MCF 10A (cell line): ENCODE measurements at places on chromosomes 3 and 15. TPM values are rescaled to one million over a fixed set of nuclear protein-coding genes. Genes with fewer than 3 reads are reported as not detected.

- DNase-seq = peak; percentile 22
These were observed 44.5 kb upstream of the BOC start for GRCh38 chr3:113166719-113167492.

The IL16 gene
- total RNA-seq = 0.72 and 0.81 TPM in 2 replicates

DNA sequence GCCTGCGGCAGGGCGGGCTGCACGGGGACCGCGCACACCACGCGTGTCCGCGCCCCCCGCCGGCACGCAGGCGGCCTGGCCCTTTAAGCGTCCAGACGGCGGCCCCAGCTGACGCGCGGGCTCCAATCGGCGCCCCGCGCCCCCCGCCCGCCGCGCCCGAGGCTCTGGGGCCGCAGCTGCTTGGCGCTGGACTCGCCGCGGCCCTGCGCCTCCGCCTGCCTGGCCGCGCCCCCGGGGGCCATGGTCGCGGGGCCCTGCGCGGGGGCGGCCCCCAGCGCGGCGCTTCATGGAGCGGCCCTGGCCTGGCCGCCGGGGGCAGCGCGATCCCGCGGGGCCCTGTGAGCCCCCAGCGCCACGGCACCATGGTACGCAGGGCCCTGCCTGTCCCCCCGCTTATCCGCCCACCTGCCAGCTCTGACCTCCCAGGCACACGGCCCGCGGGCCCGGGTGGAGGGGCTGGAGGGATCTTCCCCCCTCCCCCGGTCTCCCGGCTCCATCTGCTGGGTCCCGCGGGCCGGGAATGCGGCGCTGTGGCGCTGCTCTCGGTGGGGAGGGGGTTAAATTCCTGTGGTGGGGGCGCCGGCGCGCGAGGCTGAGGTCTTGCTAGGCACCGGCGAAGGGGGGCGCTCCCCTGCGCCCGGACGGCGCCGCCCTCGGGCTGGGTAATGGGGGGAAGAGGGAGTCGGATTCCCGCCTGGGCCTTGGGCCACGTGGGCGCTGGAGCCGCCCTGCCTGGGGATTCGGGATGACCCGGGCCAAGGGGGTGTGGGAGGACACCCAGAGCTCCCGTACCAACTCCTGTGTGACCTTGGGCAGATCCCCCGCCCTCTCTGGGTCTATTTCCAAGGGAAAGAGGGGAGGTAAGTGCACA is 1.1 kb downstream of the ZBTB47 start:
- DNase-seq = no peak

- DNase-seq = no peak
These were observed 28.3 kb downstream of the MITF start for GRCh38 chr3:69767571-69767970.

DNA sequence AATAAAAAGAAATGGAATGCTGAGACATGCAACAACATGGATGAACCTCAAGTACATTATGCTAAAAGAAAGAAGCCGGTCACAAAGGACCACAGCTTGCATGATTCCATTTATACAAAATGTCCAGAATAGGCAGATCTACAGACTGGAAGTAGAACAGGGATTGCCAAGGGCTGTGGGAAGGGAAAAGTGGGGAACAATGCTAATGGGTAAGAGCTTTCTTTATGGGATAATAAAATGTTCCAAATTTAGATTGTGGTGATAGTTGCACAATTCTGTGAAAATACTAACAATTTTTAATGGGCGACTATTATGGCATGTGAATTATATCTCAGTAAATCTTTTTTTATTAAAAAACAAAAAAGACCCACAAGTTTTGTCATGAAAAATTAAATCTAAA is 106.2 kb downstream of the TMCO5A start:
- DNase-seq = no peak

GRCh38 chr3:88291486-88291885 is 141.7 kb downstream of the C3orf38 start:
- no peak for DNase-seq

The GPR62 gene
- not detected in 2 replicates for total RNA-seq

The HERC2 gene
- total RNA-seq = 64.5 and 65.2 TPM in 2 replicates

DNA sequence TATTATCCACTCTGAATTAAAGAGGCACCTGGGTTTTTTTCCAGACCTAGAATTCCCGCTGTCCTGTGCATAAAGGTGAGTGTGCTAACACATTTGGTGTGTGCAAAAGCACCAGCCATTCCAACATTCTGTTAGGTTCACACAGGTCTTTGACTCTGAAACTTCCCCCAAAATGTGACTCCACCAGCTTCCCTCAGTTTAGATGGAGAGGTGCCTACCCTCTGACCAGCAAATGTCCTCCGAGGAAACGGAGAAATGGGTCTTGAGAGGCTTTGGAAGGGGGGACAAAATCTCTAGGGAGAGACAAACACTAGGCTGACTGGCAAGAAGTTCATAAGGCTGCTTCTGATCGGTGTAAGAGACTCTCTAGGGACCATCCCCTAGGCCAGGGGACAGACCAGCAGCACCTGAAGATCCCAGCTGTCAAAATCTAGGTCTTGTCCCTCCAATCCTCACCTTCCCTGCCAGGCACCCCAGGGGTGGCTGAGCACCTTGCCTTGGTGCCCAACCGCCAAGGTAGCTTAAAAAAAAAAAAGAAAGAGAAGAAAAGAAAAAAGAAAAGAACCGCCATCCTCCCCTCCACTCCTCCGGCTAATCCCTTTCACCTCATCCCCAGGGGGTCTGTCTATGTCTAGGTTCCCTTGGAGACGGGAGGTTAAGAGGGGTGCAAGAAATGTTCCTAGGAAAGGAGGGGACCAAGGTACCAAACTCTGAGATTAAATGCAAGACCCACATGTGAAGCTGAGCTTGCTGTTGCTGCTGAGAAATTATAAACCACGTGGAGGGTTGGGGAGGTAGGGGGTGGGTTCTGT is 2.0 kb upstream of the MECOM start:
- no peak for DNase-seq

The NME9 gene
- not detected in 2 replicates for total RNA-seq

- DNase-seq = no peak
These were observed 192.2 kb downstream of the SUCLG2 start for GRCh38 chr3:67462187-67462586.

GRCh38 chr3:13168391-13168790 is 95.2 kb upstream of the IQSEC1 start:
- DNase-seq = no peak

The KY gene
- not detected in 2 replicates for total RNA-seq

The FES gene
- 0.32 and 0.91 TPM in 2 replicates for total RNA-seq

The PHLDB2 gene
- 89.8 and 109 TPM in 2 replicates for total RNA-seq

GRCh38 chr3:53837331-53837730 is 8.9 kb downstream of the CHDH start:
- no peak for DNase-seq

DNA sequence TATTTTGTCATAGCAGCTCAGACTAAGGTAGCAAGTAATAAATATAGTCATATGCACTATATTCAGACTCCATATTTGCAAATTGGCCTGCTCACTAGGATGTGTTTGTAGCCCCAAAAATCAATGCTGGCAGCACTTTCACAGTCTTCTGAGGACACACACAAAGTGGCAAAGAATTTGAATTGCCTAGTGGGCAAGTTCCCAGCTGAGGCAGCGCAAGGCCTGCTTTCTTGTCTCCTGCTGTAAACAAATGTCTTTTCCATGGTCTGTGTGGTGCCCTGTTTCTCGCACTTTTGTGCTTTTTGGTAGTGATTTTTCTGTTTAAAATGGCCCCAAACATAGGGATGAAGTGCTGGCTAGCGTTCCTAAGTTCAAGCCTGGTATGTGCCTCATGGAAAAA is 416.0 kb downstream of the OCA2 start:
- no peak for DNase-seq

The RARRES1 gene
- total RNA-seq = not detected in 2 replicates

DNA sequence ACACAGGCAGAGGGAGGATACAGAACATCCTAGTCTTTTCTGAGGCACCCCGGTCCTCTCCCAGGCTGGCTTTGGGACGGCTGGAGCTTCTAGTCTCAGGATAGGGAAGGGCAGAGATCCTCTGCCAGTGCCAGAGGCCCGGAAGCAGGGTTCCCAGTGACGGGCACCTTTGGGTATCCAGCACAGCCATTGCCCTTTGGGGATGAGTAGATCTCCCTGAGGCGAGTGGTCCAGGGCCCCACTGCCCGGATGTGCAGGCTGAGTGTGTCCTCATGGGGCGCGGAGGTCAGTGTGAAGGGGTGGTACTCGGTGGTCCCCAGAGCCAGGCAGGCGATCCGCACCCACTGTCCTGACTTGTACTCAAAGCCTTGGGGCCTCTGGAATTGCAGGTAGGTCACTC is 18.3 kb downstream of the DUOX2 start:
- no peak for DNase-seq

DNA sequence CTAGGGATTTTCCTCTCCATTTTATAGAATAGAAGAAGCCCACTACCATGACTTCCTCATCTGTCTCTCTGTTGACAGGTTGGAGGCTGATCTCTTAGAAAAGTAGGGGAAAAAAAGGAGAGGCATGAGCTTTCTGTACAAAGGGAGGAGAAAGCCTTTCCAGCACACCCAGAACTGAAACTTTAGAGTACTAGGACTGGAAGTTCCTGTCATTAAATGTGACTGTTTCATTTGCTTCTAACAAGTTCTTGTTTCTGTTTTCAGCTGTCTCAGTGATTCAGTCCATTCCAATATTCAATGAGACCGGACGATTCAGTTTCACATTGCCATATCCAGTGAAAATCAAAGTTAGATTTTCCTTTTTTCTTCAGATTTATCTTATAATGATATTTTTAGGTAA is 39.0 kb downstream of the INTS14 start:
- DNase-seq = no peak

GRCh38 chr15:65085990-65086679 is 9.6 kb downstream of the KBTBD13 start:
- DNase-seq = peak; percentile 66

The CCR1 gene
- not detected in 2 replicates for total RNA-seq

GRCh38 chr3:138384976-138385375 is 36.6 kb downstream of the MRAS start:
- DNase-seq = no peak

- no peak for DNase-seq
These were observed 82.9 kb upstream of the DGKG start for GRCh38 chr3:186444974-186445373.

GRCh38 chr3:50623840-50624474 is 7.0 kb downstream of the MAPKAPK3 start:
- peak; percentile 13 for DNase-seq

DNA sequence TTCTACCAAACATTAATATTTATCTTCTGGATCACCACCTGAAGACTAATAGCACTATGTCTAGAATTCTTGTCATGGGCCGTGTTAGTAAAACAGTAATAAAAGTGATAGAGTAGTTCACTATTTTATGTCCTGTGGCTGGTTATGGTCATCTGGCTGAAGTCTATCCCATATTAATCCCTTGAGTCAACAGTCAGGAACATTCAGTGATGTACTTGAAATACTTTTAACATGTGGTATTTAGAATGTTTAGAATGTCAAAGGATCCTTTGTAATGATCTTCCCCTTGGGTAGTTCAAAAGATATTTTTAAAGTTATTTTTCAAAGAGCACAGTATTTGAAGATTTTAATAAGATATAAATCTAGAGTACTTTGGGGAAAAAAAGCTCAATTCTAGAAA is 117.0 kb downstream of the MBNL1 start:
- DNase-seq = no peak

- no peak for DNase-seq
These were observed 180.2 kb downstream of the TNIK start for GRCh38 chr3:171279972-171280371.

The LAMB2 gene
- 224 and 264 TPM in 2 replicates for total RNA-seq
